ENCODE measurements at places on chromosomes 1 and 21. TPM values are rescaled to one million over a fixed set of nuclear protein-coding genes. Genes with fewer than 3 reads are reported as not detected.
A peak's percentile ranks its signal among the peaks of the same experiment; 100 is the strongest.

GRCh38 chr1:220884981-220885918 is 6.0 kb downstream of the HLX start:
- no peak for DNase-seq

GRCh38 chr1:70477090-70477489 is 66.0 kb downstream of the CTH start:
- DNase-seq: no peak

S100A10 gene
- 244 TPM for polyA plus RNA-seq

DNA sequence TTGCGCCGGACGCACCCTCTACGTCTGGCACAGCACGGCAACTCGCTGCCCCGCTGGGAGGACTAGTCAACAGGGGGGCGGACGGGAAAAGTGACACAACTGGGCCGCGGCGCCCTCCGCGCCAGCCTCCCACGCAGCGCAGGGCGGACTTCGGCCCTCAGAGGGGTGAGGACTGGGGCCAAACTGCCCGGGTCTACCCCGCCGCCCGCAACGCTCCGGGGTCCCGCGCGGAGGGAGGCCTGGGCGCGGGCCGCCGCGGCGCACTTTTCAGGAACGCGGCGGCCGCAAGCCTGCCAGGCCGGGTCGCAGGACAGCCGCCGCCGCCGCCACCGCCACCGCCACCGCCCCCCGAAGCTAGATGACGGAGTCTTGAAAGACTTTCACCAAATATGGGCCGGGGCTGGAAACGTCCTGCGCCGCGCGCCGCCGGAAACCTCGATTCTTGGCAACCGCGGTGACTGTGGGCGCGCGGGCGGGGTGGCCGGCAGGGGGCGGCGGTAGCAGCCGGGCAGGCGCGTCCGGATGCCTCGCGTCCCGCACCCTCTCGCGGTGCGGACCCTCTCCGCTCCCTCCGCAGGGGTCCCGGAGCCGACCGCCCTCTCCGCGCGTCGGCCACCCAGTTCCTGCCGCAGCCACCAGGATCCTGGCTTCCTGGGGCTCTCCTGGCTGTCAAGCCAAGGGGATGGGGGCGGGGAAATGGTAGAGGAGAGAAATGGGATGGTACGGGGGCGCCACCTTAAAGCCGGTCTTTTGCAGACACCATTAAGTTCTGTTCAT is 3.7 kb upstream of the CCN1 start:
- no peak for DNase-seq

DNA sequence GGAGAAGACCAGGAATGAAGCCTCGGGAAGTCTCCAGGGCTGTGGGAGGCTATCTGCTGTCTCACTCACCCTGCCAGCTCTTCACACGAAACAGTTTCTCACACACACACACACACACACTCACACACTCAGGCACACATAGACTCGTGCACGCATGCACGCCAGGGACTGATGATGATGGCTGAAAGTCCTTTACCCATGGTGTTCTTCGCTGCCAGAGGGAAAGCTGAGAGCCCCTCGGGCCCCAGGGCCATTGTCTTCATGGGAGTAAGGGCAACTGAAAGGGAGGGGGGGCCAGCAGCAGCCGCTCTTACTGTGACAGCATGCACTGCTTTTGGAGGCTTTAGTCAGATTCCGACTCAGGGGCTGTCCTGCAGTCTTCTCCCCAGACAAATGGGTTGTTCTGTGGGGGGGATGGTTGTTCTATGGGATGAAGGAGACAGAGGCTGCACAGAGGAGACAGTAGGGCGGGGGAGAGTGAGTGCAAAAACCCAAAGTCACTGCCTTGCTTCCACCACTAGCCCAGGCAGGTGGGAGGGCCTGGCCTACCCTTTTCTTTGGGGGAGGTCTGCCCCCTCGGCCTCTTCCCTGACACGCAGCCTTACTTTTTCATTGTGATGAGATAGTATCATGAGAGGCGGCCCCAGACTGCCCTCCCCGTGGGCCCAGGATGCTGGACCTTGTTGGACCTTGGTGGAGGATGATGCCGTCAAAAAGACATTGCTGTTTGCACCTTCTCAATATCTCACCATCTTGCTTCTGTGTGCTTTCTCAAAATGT is 29.0 kb downstream of the STUM start:
- no peak for DNase-seq

PTGS2 gene
- 1.1 TPM for polyA plus RNA-seq

GBP1 gene
- polyA plus RNA-seq: 17.8 TPM

DNA sequence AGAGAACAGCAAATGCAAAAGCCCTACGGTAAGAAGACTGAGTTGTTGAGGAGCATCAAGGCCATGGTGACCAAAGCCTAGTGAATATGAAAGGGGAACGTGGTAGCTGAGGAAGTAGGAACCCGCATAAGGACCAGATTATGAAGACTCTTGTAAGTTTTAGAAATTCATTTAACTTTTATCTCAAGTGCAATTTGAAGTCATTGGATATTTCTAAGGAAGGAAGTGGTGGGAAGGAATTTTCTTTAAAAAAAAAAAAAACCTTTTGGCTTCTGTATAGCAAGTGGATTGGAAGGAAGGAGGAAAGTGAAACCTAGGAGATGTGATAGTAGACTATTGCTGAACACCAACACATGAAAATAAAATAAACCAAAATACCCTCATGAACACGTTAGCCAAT is 119.0 kb downstream of the TNFSF18 start:
- DNase-seq: no peak

- DNase-seq: no peak
Observed at GRCh38 chr21:19878133-19878532, 1120.1 kb upstream of the NCAM2 start.

CHAF1B gene
- polyA plus RNA-seq: 9.2 TPM

DNA sequence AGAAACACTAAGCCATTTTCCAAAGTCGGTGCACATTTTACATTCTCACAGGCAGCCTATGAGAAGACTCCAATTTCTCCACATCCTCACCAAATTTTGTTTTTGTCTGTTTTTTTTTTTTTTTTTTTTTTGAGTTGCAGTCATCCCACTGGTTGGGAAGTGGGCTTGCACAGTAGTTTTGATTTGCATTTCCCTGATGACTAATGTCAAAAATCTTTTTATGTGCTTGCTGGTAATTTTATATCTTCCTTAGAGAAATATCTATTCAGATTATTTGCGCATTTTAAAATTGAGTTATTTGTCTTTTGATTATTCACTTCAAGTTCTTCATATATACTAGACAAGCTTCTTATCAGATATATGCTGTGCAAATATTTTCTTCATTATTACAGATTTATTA is 141.5 kb downstream of the USH2A start:
- DNase-seq: no peak

- DNase-seq: no peak
Observed at GRCh38 chr1:231778009-231778719, 151.6 kb downstream of the DISC1 start.

KNCN gene
- 0.03 TPM for polyA plus RNA-seq

DNA sequence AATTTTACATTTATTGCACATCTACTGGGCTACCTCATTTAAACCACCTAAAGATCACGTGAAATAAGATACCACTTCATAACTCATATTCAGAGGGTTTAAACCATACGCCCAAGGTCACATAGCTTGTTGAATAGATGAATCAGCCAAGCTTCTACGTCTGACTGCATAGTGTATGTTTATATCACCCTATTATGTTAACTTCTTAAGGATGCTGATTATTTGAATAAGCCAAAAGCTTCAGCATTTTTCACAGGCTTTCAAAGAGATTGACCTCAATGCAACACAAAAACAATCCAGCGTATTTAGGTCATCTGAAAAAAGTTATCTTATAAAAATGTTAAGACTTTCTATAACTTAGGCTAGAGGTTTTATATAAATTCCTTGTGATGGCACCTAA is 373.8 kb downstream of the TGFB2 start:
- DNase-seq: no peak

DNA sequence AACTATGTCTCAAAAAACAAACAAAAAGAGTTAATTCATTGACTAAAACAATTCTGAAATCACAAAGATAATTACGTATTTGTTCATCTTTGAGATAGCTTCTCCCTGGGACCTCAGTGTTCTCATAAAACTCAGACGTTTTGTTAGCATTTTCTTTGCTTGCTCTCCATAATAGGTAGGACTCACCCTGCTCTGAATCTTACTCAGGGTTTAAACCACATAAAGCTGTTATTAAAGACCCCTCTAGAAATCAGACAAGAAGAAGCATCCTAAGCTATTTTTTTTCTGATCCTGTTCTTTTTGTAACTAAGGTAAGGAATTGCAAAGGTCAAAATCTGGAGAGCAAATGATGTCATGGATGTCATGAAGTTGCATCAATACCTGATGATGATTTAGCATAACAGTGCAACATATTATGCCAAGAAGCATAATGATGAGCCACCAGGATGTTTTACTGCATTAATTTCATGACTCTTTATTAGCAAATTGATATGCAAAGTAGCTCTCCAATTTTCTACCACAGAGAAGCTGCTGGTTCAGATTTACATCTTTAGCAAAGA is 2.4 kb downstream of the FBXO42 start:
- no peak for DNase-seq

DNA sequence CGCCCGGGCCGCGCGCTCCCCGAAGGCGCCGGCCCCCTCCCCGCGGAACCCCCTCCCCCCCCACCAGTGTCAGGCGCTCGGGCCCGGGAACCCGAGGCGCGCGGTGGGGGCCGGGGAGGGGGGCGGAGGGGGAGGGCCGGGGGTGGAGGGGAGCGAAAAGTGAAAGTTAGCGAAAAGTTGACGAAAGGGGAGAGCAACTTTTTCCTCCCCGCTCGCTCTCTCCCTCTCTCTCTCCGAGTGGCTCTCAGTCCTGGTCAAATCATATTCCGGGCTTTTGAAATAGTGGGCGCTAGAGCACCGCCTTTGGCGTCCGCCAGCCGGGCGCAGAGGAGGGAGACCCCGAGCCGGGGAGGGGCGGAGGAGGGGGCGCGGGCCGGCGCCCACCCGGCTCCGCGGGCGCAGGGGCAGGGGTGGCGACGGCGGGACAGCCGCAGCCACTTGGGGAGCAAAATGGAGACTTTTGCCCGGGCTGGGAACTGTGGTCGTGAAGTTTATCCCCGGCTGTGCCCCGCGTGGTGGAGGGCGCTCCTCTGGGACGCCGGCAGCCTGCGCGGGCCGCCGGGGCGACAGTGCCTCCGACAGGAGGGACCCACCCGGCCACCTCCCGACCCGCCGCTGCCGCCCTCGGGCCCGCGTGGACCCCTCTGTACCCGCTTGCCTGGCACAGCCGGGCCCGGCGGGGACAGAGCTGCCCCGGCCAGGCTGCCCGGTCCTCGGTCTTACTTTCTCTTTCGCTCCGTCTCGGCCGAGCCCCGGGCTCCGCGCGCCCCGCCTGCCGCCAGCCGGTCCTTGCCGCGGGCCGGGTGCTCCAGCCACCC is 697 bp downstream of the PRDM16 start:
- DNase-seq: peak; percentile 65

DNA sequence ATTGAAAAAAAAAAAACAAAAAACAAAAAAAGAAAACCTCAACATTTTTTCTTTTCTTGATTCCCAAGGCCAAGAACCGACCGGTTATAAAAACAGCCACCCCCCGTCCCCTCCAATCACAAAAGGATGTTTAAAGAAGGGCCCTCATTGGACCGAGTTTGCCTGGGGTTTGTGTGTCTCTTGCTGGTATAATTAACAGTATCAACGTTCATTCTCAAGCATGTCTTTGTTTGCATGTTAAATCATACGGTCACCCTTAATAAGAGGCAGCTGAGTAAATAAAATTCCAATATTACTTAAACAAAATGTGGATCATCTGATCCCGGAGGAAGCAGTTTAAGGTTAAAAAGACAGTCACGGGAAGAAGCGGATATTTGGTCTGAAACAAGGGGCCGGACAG is 201.1 kb downstream of the PRDM2 start:
- no peak for DNase-seq

GRCh38 chr1:174480324-174480723 is 32.6 kb downstream of the GPR52 start:
- no peak for DNase-seq

DNA sequence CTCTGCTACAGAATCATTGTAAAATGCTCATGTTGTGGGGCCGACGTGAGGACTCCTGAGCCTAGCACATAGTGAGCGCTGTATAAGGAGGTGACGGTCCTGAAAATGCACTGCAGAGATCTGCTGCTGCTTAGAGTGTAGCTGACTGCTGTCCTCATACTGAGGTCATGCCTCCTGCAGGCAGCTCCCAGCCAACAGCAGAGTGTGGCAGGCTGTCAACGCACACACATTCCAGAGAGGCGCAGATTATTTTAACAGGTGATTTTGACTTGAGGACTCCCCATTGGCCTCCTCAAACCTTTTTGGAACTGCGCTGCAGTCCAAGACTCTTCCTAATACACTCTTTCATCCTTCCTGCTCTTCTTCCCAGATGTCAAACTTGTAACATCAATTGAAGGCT is 119.8 kb upstream of the KCNJ6 start:
- no peak for DNase-seq

UMODL1 gene
- 0.06 TPM for polyA plus RNA-seq

DNA sequence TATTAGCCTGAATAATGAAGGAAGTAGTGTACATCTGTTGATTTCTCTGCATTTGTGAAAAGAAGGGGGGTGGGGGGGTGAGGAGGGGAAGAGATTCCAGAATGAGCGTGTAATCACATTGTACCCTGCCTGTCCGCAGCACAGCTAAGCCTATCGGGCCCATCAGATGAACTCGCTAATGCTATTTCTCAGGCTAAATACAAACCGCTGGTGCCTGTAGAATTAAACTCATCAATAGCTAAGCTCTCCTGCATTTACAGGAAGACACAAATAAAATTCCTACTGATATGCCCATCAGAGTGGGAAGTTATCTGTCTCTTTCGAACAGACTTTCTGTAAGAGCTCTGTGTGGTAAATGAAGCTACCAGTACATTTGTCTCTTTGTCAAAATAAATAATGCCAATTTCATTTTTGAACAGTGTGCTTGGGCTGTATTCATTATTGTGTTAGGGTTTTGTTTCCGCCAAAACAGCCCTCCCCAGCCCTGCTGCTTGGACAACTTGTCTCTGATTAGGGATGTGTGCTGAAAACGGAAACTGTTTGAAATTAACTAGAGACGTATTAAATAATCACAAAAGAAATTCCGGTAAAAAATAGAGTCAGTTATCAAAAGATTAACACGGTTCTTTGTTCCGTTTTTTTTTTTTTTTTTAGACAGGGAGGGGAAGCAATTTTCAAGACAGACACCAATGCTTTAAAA is 305.4 kb downstream of the TTLL7 start:
- DNase-seq: no peak

OR2M3 gene
- 0.03 TPM for polyA plus RNA-seq

DNA sequence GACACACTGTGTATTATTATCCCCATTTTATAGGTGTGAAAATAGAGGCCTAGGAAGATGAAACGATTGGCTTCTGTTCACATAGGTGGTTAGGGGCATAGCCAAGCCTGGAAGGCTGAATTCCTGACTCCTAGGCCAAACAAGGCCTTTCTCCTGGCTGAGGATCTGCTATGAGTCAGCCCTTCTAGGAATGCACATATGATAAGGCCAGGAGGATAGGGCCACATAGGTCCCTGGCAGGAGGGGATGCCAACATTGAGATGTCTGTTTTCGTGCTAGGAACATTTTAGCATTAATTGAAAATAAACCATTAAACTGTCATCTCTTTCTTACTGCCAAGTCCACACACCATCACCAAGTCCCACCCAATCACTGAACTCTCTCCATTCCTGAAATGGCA is 9.2 kb downstream of the CSMD2 start:
- DNase-seq: no peak

GRCh38 chr1:192133350-192133926 is 24.8 kb upstream of the RGS18 start:
- no peak for DNase-seq
